Daoy (cell line): ENCODE measurements at places on chromosomes 7 and 10. TPM values are rescaled to one million over a fixed set of nuclear protein-coding genes. Genes with fewer than 3 reads are reported as not detected.

DNA sequence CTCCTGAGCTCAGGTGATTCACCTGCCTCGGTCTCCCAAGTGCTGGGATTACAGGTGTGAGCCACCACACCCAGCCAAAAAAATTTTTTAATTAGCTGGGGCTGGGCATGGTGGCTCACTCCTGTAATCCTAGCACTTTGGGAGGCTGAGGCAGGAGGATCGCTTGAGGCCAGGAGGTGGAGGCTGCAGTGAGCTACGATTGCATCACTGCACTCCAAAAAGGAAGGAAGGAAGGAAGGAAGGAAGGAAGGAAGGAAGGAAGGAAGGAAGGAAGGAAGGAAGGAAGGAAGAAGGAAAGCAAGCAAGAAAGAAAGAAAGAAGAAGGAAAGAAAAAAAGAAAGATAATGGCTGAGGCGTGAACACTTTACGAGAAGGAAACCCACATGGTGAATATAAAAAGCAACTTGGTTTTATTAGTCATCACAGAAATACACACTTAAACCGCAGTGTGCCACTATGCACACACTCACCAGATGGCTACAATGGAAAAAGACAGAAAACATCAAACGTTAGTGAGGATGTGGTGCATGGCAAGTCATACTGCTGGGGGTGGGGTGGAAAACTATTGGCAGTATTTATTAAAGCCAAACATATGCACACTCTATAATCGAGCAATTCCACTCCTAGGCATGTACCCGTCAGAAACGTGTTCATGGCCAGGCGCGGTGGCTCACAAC, 4.4 kb upstream of the CCL26 start:
- DNase-seq: peak; percentile 79

DNA sequence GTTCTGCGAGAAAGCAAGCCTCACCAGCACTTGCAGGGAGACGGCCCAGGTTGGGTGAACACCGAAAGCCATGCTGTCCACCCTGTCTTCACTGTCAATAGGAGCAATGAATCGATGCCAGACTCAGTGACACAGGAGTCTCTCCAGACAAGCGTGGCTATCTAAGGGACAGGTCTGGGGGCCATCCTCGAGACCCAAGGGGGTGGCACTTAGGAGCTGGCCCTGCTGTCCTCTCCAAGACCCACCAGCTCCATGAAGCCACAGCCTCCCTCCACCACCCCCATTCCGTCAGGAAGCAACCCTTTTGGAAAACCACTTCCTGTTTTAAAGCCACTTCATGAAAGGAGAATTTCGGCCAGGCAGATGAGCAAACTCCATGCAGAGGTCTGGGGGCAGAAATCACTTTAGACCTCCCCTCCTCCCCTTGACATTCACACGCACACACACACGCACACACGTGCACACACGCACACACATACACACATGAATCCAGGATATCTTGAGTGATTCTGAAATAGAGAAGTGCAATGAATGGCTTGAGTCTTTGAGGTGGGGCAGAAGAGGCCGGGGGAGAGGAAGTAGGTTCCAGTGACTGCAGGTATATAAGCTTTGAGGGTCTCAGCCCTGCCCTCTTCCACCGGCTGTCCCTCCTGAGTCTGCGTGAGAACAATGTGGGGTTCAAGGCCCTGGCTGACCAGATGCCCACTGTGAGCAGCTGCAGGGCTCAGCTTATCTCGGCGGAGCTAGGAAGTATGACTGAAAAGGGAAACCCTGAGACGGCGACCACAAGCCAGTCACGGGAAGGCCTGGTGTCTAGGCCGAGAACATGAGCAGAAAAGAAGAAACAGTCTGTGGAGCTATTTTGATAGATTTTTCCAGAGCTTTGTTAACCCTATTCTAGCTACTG, 25.0 kb downstream of the RGS10 start:
- peak; percentile 57 for DNase-seq

GAD2 gene
- not detected in 2 replicates for total RNA-seq

GRCh38 chr7:106610996-106611886, 49.7 kb downstream of the CCDC71L start:
- DNase-seq: no peak

LRRN3 gene
- 20.0 and 26.1 TPM in 2 replicates for total RNA-seq
